Fibroblast of skin of right biceps (primary cell): ENCODE measurements at places on chromosomes 11 and 22.

GRCh38 chr22:42160830-42161696 lies 30.5 kb upstream of the CYP2D6 start:
- DNase-seq: no peak

DNA sequence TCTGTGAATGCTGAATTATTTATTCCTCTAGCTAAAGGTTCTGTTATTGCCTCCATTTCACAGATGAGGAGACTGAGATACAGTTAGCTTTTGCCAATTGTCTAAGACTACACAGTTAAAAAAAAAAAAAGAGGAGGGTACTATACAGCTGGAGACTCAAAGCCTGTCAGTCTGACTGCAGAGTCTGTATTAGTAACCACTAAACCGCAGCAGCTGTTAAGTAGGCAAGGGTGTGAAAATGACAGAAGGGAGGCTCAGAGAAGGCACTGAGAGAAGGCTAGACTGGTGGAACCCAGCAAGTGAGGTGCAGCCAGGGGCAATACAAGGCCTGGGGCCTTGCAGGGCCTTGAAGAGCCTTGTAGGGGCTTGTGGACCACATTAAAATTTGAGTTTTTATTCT lies 181.2 kb downstream of the CSNK2A3 start:
- peak; percentile 60 for DNase-seq

DNA sequence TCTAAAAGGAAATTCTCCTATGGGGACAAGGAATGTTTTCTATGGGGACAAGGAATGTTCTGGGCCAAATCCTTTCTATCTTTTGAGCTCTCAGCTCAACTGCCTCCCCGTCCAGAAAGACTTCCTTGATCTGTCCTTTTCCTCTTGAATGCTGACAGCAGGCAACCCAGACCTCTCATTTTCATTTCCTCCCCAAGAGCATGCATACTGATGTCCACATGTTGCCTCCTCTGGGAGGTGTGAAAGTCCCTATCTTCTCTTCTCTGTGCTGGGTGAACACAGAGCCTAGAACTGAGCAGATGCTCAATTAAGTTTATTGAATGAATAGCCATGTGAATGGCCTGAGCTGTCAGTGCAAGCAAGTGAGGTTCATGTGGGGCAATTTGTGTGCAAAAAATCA lies 331.9 kb upstream of the NARS2 start:
- DNase-seq: no peak

GRCh38 chr11:119519796-119520195 lies 96.8 kb upstream of the THY1 start:
- DNase-seq: no peak

DNA sequence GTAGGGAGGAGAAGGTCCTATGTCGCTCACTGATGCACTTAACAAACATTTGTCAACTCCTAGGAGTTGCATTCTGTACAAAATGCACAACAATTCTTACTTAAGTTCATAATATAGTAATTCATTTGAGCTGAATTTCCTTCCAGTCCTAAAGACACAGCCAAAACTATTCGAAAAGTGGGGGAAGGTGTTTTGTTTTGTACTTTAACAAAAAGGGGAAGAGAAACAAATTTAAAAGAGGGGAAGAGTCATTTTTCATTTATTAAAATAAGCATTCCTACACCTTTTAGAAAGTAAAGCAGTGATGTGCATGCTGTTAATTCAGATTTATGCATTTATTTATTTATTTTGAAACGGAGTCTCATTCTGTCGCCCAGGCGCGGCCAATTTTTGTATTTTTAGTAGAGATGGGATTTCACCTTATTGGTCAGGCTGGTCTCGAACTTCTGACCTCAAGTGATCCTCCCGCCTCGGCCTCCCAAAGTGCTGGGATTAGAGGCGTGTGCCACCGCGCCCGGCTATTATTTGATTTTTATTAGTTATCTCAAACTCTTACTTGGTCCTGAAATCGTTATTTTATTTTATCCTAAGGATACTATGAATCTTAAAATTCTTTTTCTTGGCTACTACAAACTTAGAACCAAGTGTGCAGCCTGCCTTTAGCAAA lies 1.1 kb upstream of the FANCF start:
- no peak for DNase-seq
